Nephron progenitor cell (in vitro differentiated cells): ENCODE measurements at places on chromosomes 2 and 18.

DNA sequence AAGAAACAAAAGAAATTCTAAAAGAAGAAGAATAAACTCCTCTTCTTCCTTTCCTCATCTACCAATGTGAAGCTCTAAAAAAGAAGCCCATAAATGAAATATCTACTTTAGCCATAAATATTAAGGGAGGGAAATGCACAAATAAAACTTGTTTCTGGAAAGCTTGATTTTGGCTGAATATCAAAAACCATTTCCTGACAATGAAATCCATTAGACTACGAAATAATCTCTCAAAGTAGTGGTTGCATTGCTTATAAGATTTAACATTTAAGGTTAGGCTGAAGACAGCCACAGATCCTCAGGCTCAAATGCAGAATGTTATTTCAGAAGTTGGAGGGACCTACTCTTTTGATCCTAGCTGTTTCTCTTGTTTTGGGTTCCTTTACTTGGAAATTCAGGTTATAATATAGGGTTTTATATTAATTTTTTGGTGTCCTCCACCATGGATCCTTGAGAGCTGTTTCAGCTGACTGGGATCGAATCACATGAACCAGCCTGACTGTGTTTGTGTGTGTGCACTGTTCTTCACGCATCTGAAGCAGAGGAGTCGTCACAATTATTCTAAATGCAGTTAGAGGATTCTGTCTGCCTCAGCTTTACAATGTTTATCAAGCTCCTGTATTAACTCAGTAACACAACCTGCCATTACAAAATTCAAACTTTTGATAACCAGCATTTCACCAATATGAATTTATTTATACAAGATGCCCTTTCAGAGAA is 474.8 kb downstream of the ARHGAP15 start:
- no peak for DNase-seq

GRCh38 chr2:16885027-16885426 is 219.4 kb upstream of the CYRIA start:
- no peak for DNase-seq

- no peak for DNase-seq
Observed at GRCh38 chr2:102915128-102915527, 153.3 kb downstream of the TMEM182 start.

- peak; percentile 4 for DNase-seq
Observed at GRCh38 chr2:241810307-241811200, 1.6 kb downstream of the NEU4 start.

- no peak for DNase-seq
Observed at GRCh38 chr2:191994749-191995148, 147.9 kb upstream of the CAVIN2 start.

DNA sequence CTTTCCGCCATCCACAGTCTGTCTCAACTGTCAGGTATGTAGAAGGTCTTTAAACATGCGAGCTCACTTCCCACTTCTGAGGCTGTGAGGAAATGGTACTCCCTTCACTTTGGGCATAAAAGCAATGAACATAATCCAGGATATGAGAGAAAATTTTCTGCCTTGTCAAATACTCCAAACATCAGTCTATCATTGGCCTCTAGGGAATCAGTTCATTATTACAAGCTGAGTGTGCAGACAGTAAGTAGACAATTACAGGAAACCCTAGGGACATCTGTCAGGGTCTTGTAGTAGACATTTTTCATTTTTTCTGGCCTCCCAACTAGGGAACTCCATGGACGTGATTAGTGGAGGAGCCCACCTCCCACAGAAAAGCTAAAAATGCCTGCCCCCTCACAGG is 13.6 kb upstream of the APCDD1 start:
- no peak for DNase-seq

DNA sequence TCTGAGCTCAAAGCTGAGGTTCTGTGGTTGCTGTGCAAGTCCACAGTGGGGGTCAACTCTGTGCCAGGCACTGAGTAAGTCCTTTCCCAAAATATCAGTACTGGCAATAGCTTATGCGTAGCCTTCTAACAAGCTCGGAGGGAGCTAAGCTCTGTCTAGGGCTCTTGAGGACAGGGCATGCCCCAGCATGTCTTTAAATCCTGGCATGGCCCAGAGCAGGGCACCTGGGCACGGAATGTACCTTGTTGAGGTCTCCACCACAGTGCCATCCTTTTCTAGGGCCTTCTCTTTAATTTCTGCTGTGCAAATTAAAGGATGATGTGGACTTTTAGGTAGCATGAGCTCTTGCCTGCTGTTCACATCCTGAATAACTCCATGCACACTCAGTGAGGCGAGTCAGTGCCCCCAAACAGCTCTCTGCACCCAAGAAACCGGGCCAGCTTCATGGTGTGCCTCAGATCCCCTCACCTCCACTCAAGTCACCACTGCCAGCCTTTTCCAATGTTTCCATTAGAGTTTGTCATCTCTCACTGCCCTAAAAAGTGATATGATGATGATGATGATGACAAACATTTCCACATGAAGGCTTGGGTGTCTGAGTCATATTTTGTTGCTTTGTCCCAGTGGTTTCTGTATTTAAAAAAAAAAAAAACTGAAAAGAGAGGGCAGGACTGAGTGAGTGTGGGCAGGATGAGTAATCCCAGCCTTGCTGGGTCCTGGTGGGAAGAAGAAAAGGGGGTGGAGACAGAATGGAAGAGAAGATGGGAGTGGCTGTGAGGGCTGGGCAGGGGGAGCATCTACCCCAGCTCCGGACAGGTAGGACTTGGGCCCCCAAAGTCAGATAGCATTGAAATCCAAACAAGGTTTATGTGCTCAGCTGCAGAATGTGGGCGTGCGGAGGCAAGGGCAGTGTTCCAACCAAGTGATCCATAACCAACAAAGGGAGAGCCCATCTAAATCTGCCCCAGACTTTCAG is 78.9 kb downstream of the ZBTB7C start:
- DNase-seq, result no peak

GRCh38 chr2:65473045-65473444 is 40.6 kb upstream of the SPRED2 start:
- DNase-seq, result no peak

DNA sequence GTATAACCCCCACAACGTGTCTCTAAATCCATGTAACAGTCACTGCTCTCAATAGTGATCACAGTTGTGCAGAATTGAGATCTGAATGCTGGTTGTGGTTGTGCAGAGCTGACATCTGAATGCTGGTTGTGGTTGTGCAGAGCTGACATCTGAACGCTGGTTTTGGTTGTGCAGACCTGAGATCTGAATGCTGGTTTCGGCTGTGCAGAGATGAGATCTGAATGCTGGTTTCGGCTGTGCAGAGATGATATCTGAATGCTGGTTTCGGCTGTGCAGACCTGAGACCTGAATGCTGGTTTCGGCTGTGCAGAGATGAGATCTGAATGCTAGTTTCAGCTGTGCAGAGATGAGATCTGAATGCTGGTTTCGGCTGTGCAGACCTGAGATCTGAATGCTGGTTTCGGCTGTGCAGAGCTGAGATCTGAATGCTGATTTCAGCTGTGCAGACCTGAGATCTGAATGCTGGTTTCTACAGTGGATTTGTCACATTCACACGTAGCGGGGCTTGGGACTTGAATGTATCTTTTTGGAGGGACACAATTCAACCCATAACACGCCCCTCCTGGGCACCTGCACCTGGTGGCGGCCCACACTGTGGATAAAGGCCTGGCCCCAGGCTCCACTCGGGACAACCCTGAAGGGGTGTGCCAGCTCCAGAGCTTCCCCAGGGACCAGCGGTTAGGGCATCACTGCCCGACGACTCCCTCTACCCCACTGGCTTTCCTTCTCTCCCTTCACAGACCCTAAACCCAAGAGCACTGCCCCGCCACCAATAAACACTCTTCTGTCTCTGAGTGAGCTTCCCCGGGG is 51.1 kb upstream of the SLC66A3 start:
- no peak for DNase-seq

- DNase-seq, result no peak
Observed at GRCh38 chr18:40056079-40056692, 1898.8 kb upstream of the PIK3C3 start.

- no peak for DNase-seq
Observed at GRCh38 chr2:86003104-86003503, 102.6 kb downstream of the POLR1A start.

DNA sequence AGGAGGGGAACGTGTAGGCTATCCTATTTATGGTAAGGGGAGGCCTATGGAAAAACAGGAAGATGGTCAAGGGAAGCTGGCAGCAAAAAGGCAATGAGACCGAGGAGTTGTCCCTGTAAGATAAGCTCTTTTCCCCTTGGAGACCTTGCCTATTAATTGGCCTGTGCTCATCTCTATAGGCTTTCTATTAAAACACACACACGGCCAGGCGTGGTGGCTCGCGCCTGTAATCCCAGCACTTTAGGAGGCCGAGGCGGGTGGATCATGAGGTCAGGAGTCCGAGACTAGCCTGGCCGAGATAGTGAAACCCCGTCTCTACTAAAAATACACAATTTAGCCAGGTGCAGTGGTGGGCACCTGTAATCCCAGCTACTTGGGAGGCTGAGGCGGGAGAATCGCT is 32.1 kb downstream of the EPAS1 start:
- no peak for DNase-seq
